ENCODE measurements at places on chromosomes 4 and X. TPM values are rescaled to one million over a fixed set of nuclear protein-coding genes. Genes with fewer than 3 reads are reported as not detected.

The TKTL2 gene
- not detected for total RNA-seq

DNA sequence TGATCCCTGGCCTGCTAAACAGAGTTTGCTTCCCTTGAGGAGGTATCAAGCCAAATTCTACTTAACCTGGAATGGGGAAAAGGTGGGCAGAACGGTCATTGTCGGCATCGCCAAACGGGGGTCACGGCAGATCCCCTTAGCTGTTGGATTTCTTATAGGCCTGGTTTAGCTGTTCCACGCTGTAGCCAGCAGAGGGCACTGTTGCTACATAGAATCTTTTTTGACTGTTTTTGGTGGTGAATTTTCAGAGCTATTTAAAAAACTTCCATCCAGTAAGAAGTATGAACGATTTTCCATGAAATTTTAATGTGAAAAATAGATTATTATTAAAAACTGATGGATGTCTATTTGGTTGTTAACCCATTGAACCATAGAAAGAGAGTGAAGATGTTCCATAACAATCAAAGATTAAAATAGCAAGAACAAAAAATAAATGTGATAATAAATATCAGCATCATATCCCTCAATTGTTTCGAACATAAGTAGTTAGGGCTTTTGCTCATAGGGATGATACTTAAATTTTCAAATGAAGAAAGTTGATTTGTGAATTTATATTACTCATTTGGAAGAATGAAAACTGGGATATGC lies 56.6 kb downstream of the LINC00632 start:
- DNase-seq, result no peak

The UGT2B15 gene
- 111 TPM for total RNA-seq

- no peak for DNase-seq
These were observed 1337.8 kb upstream of the DIAPH2 start for GRCh38 chrX:95346856-95347255.

The MTNR1A gene
- not detected for total RNA-seq

DNA sequence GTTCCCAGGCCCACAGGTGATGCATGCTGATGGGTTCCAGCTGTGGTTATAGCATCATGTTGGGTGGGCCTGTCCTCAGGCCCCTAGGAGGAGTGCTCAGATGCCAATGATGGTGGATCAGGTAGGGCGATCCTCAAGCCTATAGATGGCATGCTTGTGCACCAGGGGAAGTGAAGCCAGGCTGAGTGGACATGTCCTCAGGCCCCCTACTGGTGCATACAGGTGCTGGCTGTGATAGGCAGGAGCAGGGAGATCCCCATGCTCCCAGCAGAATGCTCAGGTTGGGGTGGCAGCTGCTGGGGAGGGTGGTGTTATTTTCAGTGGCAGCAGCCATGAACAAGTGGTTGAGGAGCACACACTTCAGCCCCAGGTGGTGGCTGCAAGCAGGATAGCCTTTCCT lies 96.0 kb downstream of the SMARCA1 start:
- no peak for DNase-seq

GRCh38 chr4:21948347-21949072 lies at the start of gene KCNIP4:
TSS of gene KCNIP4 (minus strand) at chr4:21948772.
- DNase-seq, result no peak

DNA sequence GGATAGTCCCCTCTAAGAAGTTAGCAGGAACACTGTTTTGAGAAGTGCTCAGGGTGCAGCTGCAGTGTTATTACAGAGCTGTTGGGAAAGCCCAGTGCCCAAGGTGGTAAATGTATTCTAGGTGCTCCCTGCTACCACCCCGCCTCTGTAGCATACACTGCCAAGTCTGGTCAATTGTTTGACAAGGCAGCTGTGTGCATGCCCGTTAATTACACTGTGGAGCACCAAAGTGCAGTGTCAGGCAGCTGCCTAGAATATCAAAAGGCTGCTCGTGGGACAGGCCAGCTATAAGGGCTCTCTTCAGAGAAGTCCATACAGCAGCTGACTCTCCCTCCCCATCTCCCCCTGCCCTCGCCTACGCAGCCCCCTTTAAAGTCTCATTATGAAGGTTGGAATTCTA lies 99.9 kb upstream of the KLHL13 start:
- peak; percentile 45 for DNase-seq

- DNase-seq, result no peak
These were observed 88.2 kb downstream of the TMA16 start for GRCh38 chr4:163582703-163583102.

DNA sequence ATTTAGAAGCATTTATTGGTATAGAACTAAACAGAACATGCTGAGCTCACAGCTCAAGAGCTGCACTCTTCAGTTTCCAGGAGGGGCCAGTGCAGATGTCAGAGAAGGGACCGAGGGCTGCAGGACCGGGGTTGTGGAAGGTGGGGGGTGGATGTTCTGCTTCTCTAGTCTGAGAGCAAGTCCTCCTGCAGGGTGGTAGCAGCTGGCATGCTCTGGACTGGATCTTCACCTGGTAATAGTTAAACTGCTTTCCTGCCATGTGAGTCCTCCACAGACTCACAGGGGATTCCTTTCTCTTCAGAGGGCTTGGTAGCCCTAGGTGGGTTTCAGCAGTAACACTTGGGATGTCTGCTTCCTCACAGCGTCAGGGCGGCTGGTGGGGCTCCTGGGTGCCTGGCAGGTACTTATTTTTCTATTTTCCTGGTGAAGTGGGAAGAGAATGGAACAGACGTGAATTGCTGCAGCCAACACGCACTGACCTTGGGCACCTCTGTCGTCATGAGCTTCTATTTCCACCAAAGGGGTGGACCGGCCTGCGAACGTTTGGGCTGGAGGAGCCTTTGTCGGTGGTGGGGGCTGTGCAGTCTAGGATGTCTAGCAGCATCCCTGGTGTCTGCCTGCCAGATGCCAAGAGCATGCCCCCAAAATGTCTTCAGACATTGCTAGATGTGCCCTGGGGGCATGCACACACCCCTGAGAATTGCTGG lies 2.5 kb downstream of the MAEA start:
- DNase-seq, result no peak

GRCh38 chr4:67366311-67366861 lies 178.9 kb downstream of the CENPC start:
- DNase-seq, result no peak

The GALNTL6 gene
- total RNA-seq, result not detected

The C1QTNF7 gene
- 0.45 TPM for total RNA-seq

- DNase-seq, result no peak
These were observed 680.1 kb upstream of the GRIA3 start for GRCh38 chrX:122504026-122504425.

The NLGN4X gene
- total RNA-seq, result 1.5 TPM

DNA sequence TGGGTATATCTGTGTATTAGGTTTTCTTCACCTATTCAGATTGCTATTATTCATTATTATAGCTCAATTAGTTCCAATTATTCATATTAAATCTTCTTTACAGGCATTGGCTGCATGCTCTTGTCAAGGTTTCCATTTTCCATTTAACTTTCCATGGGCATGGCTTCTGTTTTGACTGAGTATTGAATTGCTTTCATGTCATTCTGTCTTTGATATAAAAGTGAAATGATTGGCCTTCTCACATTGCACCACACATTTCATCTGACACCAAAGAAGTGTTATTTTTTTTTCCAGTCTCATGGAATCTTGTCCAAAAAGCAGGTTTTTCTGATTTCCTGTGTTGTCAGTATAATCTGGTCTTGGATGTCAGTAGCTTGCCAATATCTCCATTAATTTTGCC lies 1244.3 kb downstream of the RAPGEF2 start:
- DNase-seq, result no peak

The SRPX gene
- total RNA-seq, result 6.6 TPM

GRCh38 chr4:103105558-103106356 lies 6.1 kb upstream of the BDH2 start:
- DNase-seq, result no peak

DNA sequence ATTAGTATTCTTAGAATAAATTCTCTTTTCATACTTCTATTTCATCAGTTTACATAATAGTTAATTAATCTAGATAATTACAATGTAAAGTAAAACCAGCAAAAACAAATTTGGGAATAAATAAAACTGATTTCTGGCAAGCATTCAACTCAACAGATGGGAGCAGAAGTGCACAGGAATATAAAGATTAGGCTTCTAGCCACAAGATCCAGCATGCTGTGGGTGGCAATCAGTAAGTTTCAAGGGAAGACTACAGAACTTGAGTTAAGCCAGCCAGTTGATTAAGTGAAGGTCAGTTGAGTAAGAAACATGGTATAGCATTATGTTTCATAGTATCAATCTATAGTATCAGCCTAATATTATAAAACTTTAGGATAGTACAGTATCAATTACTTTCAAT lies 324.2 kb upstream of the AADAT start:
- no peak for DNase-seq

GRCh38 chr4:336893-337142 lies 796 bp upstream of the ZNF141 start:
- DNase-seq, result no peak

DNA sequence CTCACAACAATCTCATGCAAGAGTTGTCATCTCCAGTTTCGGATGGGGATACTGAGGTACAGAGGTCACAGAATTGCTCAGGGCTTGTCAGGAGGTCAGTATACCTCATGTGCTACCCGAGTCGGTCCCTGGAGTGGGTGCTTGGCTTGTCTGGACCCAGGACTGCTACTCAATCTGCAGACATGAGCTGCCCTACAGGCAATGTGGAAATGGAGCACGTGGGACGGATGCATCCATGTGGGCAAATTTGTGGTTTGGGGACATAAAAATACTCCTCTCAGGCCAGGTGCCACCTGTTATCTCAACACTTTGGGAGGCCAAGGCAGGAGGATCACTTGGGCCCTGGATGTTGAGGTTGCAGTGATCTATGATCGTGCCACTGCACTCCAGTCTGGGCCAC lies 15.8 kb downstream of the USP11 start:
- DNase-seq, result no peak

DNA sequence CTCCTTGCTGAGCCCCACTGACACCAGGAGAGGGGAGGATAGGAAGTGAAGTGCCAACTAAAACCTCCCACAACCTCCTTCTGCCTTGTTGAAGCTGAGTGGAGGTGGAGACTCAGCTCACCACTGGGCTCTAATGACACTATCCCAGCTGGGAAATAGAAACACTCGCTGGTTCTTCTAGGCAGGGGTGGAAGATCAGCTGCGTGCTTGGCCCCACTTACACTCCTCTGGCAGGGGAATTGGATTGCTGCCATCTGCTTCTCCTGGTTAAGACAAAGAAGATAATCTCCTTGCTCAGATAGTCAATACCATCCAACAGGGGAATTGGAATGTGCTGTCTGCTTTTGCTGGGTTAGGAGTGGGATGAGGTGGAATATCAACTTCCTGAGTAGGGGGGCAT lies 392.5 kb downstream of the ZNF674 start:
- no peak for DNase-seq

The MTMR8 gene
- total RNA-seq, result 0.25 TPM

DNA sequence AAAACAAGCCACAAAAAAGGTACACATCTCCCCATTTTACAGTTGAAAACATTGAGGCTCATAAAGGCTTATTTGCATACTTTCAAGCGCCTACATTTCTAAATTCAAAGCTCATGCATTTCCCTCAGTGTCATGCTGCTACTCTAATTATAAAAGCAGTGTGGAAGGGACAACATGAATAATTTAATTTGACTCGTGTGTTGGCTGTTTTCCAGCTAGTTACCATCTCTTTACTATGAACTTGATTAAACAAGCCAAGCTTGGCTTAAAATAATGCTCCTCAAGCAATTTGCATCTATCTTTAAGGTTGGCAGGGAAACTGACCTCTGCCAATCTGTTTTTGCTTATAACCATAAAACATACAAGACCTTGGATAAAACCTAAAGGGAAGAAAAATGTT lies 252.5 kb upstream of the NEIL3 start:
- DNase-seq, result no peak

DNA sequence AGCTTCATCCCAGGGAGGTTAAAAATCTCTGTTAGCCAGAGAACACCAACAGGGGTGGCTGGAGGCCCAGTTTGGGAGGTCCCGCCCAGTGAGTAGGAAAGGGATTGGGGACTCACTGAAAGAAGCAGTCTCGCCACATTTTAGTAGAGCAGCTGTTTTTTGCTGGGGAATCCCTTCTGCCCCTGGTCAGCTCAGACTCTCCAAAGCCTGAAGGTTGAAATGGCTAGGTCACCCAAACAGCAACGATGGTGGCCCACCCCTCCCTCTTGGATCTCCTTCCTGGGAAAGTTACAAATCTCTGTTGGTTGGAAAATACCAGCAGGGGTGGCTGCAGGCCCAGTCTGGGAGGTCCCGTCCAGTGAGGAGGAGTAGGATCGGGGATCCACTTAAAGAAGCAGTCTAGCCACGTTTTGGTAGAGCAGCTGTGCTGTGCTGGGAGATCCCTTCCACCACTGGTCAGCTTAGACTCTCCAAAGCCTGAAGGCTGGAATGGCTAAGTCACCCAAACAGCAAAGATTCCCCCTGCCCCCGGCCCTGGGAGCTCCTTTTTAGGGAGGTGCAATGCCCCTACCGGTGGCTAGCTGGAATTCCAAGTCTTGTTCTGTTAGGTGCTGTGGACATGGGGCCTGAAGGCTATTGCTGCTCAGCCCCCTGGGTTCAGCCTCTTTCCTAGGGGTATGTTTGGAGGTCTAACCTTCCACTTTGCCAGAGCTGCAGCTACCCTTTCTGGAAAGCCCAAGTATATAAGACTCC lies 40.0 kb upstream of the TEX13A start:
- no peak for DNase-seq

GRCh38 chr4:83894831-83895230 lies 358.9 kb downstream of the GPAT3 start:
- no peak for DNase-seq

DNA sequence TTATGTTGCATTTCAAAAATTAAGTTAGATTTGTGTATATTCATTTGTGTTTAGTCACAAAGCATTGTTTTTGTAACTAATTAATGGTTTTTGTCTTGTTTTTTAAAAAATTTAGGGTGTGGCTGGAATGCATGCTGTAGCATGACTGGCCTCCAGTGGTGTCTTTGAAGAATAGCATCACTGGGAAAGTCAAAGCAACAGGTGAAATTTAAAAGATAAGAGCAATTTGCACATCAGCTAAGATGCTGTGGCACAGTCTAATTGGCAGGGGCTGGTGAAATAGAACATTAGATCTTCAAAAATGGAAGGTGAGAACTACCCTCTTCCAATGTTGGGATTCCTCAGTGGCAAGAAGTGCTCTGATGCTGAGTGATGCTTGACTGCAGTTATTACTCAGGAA lies 45.3 kb downstream of the ANK2 start:
- DNase-seq, result no peak

- DNase-seq, result no peak
These were observed 89.5 kb downstream of the SNX25 start for GRCh38 chr4:185298728-185299430.

DNA sequence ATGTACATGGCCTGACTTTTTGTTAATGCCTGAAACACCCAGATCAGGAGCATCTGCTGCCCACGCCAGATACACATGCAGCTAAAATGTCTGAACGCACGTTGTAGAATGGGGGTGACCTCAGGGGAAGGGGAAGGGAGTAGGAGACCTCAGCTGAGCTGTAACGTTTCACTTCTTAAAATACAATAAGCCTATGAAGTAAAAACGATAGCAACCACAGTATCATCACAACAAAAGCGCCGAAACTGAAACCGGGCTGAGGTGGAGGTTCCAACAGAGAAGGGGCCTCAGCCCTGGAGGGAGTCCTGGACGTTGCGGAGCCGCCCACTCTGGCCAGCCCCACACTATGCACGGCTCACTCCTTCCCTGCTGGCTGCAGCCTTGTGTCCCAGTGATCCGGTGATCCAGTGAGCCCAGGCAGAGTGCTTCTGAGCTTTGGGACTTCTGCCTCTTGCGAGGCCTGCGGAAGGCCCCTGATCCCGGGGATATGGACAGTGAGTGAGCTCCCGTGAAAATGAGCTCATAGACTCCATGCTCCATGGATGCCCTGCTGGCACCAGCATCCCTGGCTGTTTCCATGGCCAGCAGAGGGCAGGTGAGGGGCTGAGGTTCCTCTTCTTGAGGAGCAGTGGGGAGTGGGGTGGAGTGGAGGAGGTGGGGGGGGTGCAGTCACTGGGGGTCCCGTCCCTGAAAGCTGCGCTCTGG lies 52.0 kb downstream of the HMX1 start:
- DNase-seq, result peak; percentile 31

The NHS gene
- 0.10 TPM for total RNA-seq
